ENCODE measurements at places on chromosomes 11 and 22.
A peak's percentile ranks its signal among the peaks of the same experiment; 100 is the strongest.

DNA sequence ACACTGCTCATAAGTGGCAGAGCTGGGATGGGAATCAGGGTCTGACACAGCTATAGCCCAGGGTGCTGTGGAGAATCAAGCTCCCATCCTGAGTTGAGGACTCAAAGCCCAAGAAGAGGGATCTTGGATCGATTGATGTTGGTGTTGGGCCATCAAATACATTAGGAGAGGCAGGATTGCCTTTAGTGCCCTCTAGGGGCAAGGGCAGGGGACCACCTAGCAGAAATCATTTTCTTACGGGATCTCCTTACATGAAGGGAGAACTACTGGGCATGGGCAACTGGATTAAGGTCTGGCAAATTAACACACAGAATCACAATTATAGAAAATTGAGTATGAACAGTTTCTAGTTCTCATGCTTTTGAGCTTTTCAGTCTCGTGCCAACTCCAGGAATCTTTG, 24.9 kb upstream of the EMSY start:
- DNase-seq = peak; percentile 19

- no peak for DNase-seq
Measured at GRCh38 chr11:92717240-92717639, 252.2 kb upstream of the MTNR1B start.

- DNase-seq = no peak
Measured at GRCh38 chr22:29609139-29609538, 5.7 kb downstream of the NF2 start.

DNA sequence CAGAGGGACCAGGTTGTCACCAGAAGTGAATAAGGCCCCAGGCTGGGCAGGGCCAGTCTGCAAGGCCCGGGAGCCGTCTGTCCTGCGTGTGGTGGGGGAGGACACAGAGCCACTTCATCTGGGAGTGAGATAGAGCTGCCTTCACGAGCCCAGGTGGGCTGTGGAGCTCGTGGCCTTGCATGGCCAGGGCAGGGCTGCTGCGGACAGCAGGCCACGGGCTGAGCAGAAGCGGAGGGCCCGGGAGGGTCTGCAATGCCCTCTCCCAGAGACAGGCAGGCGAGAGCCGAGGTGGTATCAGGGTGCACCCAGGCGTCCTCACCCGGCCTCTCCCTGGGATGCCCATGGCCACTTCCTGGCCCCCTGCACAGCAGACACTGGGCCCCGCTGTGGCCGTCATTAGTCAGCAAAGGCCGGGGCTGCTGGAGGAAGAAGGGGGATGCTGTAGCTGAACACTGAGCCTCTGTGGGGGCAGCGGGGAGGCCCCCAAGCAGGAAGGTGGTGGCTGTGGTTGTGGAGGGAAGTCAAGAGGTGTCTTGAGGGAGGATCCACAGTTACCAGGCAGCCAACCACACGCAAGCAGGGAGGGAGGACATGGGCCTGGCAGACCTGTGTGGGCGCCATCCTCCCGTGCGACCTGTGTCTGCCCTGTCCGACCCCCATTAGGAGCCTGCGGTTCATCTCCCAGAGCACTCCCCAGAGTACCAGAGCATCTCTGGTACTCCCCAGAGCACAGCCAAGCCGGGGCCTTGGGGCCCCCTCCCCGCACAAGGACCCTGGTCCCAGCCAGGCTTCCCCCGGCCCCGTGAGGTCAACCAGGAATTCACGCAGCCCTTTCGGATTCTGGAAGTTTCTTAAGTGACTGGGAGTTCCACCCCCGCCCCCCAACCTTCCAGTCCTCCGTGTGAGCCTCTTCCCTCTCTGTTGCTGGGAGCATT, 1109.5 kb downstream of the BRD1 start:
- peak; percentile 20 for DNase-seq

DNA sequence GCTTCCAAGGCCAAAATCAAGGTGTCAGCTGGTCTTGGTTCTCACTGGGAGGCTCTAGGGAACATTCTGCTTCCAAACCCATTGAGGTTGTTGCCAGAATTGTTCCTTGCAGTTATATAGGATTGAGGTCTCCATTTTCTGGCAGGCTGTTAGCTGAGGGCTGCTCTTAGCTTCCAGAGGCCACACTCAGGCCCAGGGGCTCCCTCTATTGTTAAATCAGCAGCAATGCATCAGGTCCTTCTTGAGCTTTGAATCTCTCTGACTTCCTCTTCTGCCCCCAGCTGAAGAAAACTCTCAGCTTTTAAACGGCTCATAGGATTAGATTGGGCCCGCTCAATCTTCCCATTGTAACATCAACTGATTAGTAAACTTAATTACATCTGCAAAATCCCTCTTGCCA, 39.3 kb upstream of the BSX start:
- peak; percentile 27 for DNase-seq

- DNase-seq = no peak
Measured at GRCh38 chr22:50084614-50085021, 608 bp downstream of the MLC1 start.

DNA sequence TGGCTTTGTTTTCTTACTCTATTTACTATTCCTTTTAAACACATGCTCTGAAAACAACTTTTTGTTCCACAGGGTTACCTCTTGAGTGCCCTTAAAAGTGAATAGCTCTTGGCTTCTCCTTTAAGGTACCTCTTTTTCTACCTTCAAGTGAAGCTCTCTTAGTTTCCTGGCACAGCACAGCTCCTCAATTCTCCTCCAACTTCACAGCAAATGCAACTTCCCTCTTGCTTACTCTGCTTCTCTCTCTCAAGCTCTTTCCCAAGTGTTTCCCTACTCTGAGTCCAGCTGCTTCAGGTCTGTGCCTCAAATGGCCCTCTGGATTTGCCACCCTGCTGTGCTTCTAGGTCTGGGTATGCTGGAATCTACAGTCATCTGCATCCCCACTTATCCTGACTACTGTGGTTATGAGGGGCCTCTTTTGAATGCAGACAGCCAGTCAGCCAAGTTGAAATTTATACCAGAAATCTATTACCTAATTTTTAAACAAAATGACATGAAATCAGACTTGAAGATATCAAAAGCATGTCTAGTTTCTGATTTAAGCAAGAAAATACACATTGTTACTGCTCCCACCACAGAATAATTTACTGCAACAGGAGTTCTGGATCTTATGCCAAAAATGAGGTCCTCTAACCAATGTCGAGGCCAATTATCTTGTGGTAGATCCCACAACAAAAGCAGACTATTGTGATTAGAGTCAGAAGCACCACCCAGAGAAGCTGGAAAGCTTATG, 371.1 kb downstream of the SOX6 start:
- no peak for DNase-seq

- DNase-seq = no peak
Measured at GRCh38 chr11:59193587-59194130, 19.1 kb downstream of the MPEG1 start.

DNA sequence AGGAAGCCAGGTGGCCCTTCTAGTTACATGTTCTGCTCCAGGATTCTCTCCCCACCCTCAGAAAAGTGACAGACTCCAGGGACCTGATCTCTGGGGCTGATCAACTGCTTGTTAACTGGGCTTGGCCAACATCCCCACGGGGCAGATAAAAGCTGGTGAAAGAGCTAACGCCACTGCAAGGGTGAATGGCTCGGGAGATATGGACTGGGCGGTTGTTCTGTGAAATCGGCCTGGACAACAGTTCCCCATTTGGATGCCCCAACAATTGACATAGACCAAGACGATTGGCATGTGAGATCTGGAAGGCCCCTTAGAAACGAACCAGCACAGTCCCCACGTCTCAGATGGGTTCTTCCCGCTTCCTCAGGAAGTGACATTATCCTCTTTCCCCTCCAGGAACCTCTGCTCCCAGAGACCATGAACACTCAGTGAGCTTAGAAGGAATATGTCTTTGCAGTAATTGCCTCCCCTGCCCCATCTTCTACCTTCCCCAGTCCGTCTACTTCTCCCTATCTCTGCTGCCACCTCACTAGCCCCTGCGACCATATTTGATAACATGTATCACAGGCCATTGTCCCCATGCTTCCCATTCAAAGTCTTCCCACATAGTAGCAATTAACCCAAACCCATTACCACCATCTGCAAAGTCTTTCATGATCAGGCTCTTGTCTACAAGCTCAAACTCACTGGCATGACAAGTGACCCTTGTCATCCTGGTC, 5.6 kb upstream of the PRG2 start:
- no peak for DNase-seq

- DNase-seq = no peak
Measured at GRCh38 chr11:3368199-3368598, 10.7 kb downstream of the ZNF195 start.

- DNase-seq = no peak
Measured at GRCh38 chr22:42656578-42656977, 7.4 kb upstream of the CYB5R3 start.

DNA sequence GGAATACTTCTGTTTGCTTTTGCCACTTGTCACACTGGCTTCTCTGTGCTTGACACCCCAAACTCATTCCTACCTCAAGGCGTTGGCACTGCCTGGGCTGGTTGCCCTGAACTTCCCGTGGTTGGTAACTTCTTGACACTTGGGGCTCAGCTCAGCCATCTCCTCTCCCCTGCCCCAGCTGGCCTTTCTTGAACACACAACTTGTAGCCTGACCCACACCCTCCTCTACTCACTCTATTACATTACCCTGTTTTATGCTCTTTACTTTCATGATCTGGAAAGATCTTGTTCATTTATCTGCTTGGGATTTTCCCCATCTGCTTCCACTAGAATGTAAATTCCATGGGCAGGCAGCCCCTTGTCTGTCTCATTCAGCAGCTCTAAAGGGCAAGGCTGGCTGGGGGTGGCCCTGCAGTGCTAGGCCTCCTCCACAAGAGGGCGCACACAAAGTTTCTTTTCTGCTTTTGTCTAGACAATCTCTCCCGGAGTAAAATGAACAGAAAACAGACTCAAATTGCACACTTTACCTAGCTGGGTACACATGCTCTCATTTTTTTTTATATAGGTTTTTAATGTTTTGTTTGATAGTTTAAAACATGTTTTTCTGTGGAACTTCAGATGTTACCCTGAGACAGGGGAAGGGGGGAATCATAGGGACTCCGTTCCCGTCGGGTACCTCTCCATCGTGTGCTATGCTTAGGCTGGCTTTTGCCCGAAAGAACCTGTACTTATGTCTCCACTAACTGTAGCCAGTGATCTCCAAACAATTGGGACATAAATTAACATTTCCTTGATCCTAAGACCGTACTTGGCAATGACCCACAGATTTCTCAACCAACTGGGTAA, 16.4 kb upstream of the MRGPRX2 start:
- peak; percentile 69 for DNase-seq

DNA sequence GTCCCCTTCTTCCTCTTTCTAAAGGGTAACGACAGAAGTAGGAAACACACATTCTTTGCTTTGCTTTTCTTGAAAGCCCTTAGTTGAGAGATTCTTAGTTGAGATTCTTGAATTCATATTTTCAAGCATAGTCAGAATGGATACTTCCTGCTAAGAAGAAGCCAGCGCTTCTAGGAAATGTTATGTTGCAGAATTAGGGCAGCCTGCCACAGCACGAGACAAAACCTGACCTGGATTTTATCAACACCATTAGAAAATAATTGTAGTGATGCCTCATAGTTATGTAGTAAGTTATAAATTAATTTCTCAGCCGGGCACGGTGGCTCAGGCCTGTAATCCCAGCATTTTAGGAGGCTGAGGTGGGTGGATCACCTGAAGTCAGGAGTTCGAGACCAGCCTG, 37.9 kb upstream of the NUP160 start:
- DNase-seq = no peak

GRCh38 chr11:12285106-12285505, 92.3 kb upstream of the PARVA start:
- DNase-seq = no peak

GRCh38 chr11:134481933-134482527, 70.0 kb upstream of the B3GAT1 start:
- no peak for DNase-seq

GRCh38 chr11:86183694-86184093, 60.9 kb upstream of the EED start:
- peak; percentile 58 for DNase-seq

GRCh38 chr11:123195188-123196059, at the start of gene CLMP:
Gene CLMP (minus strand): TSS chr11:123195248. CDS start chr11:123194940, 308 bp downstream.
- peak; percentile 37 for DNase-seq

DNA sequence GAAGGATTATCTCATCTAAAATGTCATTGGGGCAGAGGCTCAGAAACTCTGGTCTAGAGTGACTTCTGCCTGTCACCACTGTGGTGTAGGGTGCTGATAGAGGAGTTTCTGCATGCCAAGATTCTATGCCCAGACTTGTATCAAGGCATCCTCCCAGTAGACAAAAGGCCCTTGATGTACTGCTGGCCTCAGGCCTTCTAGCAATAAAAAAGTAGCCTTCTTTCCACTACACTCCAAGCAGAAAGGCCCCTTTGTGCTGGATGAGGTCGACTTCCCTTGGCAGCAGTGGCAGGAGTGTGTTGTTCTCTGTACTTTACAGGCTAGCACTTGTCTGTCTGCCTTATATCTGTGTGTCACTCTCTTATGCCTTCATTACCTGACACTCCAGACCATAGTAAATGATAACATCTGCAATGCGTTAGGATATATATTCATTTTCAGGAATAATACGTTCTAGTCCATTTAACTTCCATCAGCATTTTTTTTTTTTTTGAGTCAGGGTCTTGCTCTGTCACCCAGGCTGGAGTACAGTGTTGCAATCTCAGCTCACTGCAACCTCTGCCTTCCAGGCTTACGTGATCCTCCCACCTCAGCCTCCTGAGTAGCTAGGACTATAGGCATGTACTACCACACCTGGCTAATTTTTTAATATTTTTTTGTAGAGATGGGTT, 49.5 kb upstream of the RRM1 start:
- no peak for DNase-seq

DNA sequence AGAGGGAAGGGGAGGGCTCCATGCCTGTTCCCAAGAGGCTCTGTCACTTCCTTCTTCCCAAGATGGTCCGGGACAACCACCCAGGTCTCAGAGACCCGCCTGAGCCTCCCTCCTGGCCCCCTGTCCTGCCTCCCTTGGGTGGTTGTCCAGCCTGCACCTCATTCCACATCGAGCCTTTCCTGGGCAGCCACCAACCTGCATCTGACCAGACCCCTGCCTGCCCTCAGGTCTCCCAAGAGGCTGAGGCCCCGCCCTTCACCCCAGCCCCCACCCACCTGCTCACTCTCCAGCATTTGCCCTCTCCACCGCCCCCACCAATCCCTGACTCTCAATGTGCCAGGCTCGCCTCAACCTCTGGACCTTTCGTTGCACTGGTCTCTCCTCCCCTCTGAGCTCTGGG, 97.5 kb upstream of the LMO1 start:
- no peak for DNase-seq

Data from stimulated activated naive CD8-positive, alpha-beta T cell treated with anti-CD3 and anti-CD28 coated beads, Interleukin-15, Interleukin-2, amounts not matched to agents 100 U/mL and 50 U/mL, for 24 hours (primary cell).